Renal cortex interstitium (tissue), 15 donors: ENCODE measurements at places on chromosomes 2 and 18.

GRCh38 chr18:78127041-78127440 is 852.6 kb upstream of the SALL3 start:
- no peak for DNase-seq

GRCh38 chr2:190849774-190850173 is 30.8 kb upstream of the GLS start:
- no peak for DNase-seq

- no peak for DNase-seq
These were observed 119.2 kb upstream of the FHL2 start for GRCh38 chr2:105517814-105518705.

- DNase-seq: no peak
These were observed 112.7 kb upstream of the NPAS2 start for GRCh38 chr2:100707016-100707947.

- DNase-seq: no peak
These were observed 8.6 kb downstream of the LRATD1 start for GRCh38 chr2:14641116-14641515.

GRCh38 chr2:46574457-46575355 is 95.3 kb downstream of the TMEM247 start:
- no peak for DNase-seq

DNA sequence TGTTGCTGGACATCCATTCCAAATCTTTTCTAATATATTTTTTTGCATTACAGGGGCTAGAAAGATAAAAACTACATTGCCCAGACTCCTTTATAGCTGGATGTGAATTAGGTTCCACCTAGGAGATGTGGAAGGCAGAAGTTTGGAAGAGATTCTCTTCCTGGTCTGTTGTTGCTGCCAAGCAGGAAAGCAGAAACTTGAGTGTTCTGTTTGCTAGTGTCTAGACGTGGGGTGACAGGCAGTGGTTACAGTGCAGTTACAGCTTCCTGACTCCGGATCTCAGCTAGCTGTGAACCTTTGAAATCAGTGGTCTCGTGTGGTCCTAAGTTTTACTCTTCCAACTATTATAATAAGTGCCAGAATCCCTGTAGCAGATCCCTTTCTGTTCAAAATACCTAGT is 46.2 kb downstream of the COL4A4 start:
- DNase-seq: no peak

DNA sequence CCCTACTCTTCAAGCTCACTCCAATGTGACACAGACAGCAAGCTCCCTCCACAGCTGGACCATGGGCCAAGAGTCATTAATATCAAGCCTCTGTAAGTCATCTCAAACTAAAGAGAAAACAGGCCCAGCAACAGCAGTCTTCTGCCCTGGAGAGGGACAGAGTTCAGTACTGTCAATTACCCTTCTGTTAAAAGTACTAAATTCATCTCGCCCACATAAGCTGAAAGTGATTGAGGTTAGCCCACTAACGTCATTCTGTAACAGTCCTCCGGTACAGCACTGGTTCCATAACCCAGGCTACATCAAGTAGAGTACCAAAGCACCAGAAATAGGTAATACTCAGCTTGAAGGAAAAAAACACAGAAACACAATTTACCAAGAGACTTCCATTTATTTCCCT is 25.9 kb downstream of the THADA start:
- DNase-seq: no peak

- DNase-seq: no peak
These were observed at the start of gene HOXD12 for GRCh38 chr2:176099728-176100546. Gene HOXD12, plus strand, starts transcription at chr2:176099795. Its CDS starts 7 bp downstream, at chr2:176099802.

GRCh38 chr18:23136326-23137096 is 1.2 kb downstream of the CABLES1 start:
- DNase-seq: no peak

GRCh38 chr2:18922276-18922675 is 332.9 kb upstream of the NT5C1B start:
- DNase-seq: no peak

DNA sequence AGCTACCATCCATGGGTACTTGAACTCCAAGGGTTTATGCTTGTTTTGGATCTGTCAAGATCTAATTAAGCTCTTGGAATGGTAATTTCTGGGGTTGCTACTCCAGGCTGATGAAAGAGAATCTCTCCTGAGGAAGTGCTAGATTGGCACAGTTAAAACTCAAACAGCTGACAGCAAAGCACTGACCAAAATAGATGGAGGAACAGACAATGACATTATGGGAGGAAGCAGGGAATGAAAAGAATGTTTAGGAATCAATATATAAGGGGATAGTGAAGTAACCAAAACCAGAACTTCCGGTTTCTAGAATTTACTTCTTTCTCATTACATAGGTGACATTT is 6.3 kb downstream of the THUMPD2 start:
- no peak for DNase-seq

- no peak for DNase-seq
These were observed 122.5 kb upstream of the HAAO start for GRCh38 chr2:42914860-42915259.

DNA sequence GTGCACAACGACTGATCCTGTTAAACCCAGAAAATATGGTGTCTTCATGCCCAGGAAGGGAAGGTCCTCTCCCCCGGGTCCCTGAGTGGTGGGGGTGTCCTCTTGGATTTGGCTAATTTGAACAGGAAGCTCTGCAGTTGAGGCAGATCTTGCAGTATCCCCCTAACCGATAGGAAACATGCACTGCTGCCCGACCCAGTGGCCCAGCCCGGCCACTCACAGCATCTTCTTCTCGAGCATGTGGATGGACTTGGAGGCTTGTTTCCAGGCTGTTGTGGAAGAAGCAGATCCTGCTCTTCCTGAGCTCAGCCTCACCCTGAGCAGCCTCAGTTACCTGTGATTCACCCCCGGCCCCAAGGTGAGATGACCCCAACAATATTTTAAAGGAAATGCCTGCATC is 46.4 kb upstream of the ASB1 start:
- DNase-seq: no peak
